ENCODE measurements at places on chromosomes 6 and 20. TPM values are rescaled to one million over a fixed set of nuclear protein-coding genes. Genes with fewer than 3 reads are reported as not detected.

DNA sequence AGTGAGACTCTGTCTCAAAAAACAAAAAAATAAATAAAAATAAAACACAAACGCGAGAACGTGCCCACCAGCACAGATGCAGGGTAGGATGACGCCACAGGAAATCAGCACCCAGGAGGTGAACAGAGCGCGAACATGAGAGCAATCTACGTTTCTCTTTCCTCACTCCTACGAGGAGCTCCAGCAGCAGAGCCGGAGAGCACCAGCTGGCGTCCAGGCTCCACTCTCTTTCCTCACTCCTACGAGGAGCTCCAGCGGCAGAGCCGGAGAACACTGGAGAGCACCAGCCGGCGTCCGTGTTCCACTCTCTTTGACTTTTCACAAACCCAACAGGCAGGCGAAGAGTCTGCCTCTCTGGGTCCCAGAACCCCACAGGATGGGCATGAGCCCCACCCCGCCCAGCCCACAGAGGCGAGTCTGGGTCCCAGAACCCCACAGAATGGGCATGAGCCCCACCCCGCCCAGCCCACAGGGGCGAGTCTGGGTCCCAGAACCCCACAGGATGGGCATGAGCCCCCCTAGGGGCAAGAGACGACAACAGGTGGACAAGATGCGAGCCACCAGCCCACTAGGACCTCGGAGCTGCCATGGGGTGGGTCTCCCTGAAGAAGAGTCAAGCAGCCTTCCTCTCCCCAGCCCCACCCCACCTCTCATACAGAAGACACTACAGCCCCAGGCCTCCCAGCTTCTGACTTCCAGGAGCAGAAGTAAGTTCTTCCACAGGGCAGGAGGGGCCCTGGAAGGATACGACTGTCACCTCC is 20.2 kb downstream of the ZBTB46 start:
- DNase-seq, result no peak

PLA2G7 gene
- not detected for total RNA-seq

GRIK2 gene
- total RNA-seq, result not detected

- DNase-seq, result no peak
Observed at GRCh38 chr6:20169786-20170185, 42.5 kb downstream of the MBOAT1 start.

DNA sequence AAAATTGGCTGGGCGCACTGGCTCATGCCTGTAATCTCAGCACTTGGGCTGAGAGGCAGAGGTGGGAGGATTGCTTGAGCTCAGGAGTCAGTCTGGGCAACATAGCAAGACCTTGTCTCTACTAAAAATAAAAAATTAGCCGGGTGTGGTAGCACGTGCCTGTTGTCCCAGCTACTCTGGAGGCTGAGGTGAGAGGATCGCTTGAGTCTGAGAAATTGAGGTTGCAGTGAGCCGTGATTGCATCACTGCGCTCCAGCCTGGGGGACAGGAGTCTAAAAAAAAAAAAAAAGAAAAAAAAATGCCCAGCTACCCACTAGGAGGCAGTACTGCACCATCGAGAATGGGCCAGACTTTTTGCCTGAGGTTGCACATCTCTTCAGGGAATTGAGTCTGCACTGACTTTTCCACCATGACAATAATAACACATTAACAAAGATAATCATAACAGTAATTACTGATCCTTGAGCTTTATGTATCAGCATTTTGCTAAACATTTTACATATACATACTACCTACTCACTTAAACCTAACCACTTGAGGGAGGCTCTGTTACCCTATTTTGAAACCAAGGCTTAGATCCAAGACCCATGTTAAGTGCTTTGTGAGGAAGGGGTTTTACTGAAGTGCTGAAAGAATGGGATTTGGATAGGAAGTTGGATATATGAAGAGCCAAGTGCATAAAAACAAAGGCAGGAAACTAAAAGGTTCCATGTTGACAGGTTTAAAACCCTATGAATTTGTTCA is 21.0 kb downstream of the SRSF3 start:
- peak; percentile 57 for DNase-seq

- no peak for DNase-seq
Observed at GRCh38 chr6:14478381-14479225, 361.0 kb downstream of the CD83 start.

DNA sequence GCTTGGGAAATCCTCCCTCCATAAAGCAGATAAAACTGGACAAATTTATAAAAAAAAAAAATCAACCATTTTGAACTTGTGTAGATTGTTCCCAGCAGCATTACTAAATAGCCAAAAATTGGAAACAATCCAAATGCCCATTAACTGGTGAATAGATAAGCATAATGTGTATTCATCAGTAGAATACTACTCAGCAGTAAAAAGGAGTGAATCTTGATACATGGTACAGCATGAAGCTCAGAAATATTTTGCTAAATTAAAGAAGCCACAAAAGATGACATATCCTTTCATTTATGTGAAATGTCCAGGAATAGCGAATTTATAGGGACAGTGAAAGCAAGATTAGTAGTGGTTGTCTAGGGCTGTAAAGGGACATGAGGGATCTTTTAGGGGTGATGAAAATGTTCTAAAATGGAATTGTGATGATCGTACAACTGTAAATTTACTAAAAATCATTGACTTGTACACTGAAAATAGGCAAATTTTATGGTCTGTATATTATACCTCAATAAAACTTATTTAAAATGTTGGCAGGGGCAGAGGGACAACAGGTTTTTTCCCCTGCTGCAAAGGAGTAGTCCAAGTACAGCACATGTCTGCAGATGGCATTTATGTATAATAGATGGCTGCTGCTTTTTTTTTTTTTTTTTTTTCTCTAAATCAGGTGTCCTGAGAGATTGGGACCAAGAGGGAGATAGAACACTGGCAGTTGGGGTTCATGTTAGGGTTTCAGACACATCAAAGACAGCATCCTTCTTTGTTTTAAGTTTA is 59.5 kb downstream of the CBFA2T2 start:
- DNase-seq, result no peak

- DNase-seq, result no peak
Observed at GRCh38 chr20:61483336-61484067, 231.4 kb downstream of the CDH4 start.

DNA sequence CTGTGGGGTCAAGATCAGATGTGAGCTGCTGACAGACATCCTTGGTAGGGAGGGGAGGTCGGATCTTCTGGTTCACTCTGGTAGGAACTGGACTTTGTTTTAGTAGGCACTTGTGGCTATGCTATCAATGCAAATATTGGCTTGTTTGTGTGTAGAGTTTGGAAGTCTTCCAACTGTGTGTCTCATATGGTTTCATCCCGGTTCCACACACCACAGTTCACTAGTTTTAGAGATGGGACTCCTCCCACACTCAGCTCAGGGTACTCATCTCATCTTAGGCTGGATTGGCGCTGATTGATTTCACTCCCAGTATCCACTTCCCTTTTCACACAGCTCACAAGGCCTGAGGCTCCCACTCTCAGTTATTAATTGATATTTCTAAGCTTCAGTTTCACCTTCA is 161.3 kb downstream of the THBS2 start:
- DNase-seq, result no peak

DNA sequence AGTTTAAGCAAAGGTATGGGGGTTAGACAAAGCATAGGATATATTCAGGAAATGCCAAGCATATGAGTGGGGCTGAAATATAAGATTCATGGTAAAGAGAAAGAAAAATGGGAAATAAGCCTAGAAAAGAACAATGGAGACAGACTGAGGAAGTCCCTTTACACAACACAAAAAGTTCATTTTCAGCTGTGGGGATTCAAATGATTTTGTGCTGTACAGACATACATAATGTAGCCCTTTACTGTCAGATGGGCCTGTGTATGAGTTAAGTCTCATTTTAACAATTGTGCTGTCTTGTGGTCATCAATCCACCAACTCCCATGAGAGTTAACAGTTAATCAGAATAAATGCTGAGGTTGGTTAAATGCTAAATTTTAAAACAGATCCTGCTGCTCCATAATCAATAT is 37.2 kb downstream of the REV3L start:
- DNase-seq, result no peak

- no peak for DNase-seq
Observed at GRCh38 chr6:127291495-127291894, 24.8 kb downstream of the RNF146 start.

CNBD2 gene
- total RNA-seq, result 4.9 TPM

GRCh38 chr6:130890521-130890971 is 63.3 kb downstream of the SMLR1 start:
- no peak for DNase-seq

GRCh38 chr20:13661070-13661685 is 22.4 kb upstream of the TASP1 start:
- DNase-seq, result no peak

DNA sequence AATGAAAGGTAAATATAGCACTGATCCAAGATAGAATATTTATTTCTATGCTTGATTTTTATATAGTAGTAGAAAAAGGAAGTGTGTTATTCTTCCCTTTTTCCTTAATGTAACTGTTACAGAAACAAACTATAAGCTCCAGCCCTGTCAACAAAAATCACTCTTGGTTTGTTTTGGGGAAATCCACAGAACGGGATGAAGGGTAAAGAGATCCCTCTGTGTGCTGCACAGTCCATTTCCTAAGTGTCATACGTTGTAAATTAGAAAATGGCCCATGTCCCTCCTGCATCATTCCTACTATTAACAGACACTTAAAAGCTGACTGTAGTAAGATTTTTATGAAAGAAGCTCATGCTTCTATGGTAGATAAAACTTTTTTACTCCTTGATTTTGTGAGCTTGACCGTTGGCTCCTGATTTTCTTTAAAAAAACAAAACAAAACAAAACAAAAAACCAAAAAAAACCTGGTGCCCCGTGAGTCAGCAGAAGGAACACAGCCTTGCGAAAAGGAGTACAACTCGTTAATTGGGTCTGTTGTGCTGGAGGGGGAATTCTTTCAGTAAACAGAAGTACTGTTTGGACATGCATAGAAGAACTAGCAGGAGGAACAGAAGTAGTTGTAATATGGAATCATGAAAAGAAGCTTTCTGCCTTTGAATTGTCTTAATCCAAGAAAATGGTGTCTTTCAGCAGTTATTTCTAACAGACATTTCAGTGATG is 67.5 kb downstream of the RTN4IP1 start:
- DNase-seq, result no peak

GRCh38 chr6:30747902-30748769 is 3.8 kb upstream of the IER3 start:
- DNase-seq, result no peak

DNA sequence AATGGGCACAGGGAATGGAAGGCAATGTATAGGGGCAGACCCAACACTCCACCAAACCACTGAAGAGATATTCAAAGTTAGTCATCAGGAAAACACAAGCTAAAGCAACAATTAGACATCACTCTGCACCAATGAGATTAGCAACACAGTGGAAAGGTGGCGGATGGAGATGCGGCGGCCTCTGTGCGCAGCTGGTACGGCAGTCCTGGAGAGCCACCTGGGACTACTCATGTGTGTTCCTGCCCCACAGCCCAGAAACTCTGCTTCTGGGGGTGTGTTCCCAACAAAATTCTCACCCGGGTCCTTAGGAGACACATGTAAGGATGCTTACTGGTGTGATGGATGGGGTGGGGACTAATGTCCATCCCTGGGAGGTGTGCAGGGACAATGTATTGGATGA is 82.4 kb downstream of the DHX35 start:
- DNase-seq, result no peak

GRCh38 chr6:38518511-38519304 is 121.0 kb downstream of the BTBD9 start:
- no peak for DNase-seq

- DNase-seq, result no peak
Observed at GRCh38 chr6:129203190-129203900, 320.4 kb downstream of the LAMA2 start.

DNA sequence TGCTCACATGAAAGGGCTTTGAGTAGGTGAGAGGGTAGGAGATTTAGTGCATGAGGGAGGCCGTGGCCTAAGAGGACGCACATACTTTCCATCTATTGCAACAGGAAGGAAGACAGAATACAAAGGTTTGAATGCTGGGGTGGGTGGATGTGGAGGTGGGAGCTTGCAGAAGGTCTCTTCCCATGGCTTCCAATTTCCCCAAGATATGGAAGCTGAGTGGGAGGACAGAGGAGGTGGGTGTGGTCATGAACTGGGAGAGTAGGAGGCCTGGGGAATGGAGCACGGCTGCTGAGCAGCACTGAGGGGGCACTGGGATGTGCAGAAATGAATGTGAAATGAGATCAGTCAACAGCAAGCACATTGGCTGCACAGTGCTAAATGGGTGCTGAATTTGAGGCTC is 70.3 kb downstream of the SCML4 start:
- DNase-seq, result no peak

- no peak for DNase-seq
Observed at GRCh38 chr20:63365601-63366389, 4.6 kb upstream of the CHRNA4 start.

TBXT gene
- total RNA-seq, result not detected

- DNase-seq, result no peak
Observed at GRCh38 chr6:127914240-127914639, 13.4 kb upstream of the THEMIS start.

DNA sequence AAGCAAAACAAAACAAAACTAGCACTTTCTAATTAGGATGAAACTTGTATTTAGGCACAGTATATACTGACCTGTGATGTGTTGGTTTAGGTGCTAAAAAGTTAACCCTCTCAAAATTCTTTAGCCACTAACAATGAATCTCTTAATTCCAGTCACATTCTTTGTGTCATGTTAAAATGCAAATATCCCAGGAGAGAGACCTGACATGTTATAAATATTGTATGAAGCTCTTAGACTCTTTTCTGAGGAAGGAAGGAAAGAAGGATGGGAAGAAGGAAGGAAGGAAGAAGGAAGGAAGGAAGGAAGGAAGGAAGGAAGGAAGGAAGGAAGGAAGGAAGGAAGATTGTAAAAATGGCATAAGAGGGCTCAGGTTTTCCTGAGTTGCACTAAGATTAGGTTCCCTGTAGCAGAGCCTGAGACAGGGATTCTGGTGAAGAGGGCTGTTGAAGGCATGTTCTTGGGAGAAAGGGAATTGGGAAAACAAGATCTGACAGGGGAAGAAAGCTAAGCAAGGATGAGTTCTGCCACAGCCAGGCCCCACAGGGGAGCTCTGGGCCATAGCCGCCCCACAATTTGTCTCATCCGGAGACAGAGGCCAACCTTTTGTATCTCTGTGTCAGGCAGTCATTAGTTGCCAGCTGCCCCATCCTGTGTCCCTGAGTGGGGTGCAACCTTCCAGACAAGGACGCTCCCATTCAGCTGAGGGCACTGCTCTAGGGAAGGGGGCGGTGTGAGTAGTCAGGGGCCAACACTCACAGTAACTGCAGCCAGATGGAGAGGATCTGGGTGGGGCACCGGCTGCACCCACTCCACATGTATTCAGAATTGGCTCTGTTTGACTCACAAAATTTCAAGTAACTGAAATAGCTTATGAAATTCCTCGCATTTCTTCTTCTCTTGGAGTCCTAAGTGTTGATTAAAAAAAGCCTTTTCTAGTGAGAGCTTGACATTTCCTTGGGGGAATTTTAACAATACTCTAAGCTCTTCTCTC is 189.3 kb upstream of the ARG1 start:
- no peak for DNase-seq

OR2H2 gene
- total RNA-seq, result not detected

DNA sequence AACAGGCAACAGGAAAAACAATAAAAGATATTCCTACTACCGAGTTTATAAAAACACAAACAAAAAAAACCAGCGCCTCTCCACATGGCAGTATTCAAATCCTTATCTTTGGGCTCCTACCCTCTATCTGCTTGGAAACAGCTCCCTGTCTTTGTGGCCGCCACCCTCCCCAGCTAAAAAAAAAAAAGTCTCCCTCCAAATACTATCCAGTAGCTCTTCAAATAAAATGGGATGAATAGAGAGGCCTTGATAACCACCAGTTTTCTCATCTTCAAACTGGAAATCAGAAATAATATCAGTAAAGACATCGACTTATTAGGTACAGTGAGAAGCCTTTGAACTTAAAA is 96.2 kb downstream of the PSMG4 start:
- DNase-seq, result no peak

- no peak for DNase-seq
Observed at GRCh38 chr20:37414224-37415035, 68.5 kb downstream of the SRC start.
